ENCODE measurements at places on chromosomes 16 and 17.

DNA sequence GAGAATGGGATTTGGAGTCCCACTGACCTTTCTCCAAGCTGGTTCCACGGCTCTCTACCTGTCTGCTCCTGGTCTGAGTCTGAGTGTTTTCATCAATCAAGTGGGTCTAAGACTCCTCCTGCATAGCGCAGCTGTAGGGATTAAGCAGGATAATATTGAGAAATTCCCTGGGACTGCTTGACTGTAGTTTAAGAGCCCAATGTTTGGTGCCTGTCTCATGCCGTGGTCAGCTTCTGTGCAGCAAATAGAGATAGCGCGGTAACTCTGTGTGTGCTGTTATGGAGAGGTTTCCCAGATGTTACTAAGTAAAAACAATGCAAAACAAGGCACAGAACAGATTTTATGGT lies 21.4 kb downstream of the RPTOR start:
- no peak for DNase-seq

DNA sequence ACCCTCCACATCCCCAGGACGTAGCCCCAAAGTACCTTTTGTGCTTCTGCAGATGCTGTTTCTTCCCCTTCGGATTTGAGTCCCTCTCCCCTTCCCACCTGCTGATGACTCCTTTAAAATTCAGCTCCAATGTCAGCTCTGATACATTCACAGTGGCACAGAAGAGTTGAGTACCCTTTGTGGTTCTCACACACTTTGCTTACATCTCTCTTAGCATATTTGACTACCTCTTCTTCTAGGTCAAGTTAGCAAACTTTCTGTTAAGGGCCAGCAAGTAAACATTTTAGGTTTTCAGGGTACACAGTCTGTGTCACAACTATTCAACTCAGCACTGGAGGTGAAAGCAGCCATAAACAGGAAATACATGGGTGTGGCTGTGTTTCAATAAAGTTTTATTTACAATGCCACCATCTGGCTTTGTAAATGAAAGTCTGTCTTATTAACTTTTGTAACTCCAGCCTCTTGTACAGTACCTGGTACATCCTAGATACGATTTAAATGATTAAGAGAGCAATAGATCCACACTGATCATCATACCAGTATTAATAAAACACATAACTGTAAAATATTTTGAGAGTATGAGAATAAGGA lies 161.7 kb downstream of the SOX9 start:
- DNase-seq = no peak

GRCh38 chr17:57440522-57441269 lies 184.4 kb downstream of the MSI2 start:
- DNase-seq = peak; percentile 22

DNA sequence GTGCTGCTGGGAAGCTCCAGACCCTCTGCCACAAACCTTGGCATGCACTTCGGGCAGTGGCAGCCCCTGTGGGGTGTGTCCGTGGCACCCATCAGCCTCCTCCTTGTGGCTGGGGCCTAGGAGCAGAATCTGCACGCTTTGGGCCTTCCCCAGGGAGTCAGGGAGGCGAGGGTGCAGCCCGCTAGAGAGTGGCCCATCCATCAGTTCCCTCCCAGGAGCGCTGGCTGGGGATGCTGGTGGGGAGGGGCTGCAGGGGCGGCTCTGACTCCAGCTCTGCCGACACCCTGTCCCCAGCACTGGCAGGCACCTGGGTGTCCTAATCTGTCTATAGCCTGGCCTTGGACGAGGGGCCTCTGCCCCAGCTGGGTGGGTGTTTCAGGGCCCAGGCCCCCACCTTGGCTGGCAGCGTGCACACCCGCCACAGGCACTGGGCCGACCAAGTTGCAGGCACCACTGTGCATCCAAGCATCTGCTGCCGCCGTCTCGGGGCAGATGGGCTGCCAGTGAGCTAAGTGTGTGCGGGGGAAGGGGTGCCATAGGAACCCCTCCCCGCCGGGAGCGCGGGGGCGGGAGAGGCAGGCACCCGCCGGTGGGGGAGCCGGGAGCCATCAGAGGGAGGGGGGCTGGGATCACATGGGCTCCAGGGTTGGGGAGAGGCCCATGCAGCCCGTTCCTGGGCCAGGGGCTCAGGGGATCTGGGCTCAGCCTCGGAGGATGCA lies 30.2 kb downstream of the ENDOV start:
- no peak for DNase-seq

All from T-helper 17 cell (primary cell).